A172 (cell line): ENCODE measurements at places on chromosomes 7 and 10. TPM values are rescaled to one million over a fixed set of nuclear protein-coding genes. Genes with fewer than 3 reads are reported as not detected.

GRCh38 chr10:113169111-113169510 lies 219.1 kb downstream of the TCF7L2 start:
- DNase-seq: no peak

Gene SEMA4G
- 0.05 TPM in 1 of 2 replicates, not detected in the other for total RNA-seq

DNA sequence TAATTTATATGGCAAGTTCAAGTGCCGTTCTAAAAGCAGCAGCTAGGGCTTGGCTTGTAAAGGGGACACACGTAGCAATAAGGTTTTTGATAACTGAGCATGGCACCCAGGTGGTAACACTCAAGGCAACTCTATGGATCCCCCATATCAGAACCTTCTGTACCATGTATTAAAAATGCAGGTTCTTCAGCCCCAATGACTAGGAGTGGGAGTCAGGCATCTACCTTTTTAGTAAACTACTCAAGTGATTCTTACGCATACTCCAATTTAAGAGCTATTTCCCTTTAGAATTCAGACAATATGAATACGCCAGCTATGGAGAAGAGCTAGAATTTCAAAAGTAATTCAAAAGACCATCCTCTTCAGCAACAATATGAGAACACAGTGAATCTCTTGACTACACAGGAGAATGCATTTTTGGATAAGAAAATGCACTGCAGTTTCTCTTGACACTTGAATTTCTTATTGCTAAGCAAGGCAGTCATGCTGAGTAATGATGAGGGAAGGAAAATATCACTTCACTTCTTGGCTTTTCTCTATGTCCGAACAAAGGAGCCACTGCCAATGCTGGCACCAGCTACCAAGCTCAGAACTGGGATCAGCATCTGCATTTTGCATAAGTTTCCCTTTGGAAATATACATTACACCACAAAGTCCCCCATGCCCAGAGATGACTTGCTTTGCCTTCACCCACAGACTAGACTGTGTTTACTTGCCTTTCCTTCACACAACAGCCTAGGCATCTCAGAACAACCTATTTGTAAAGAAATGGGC lies 53.5 kb downstream of the ABLIM1 start:
- no peak for DNase-seq

DNA sequence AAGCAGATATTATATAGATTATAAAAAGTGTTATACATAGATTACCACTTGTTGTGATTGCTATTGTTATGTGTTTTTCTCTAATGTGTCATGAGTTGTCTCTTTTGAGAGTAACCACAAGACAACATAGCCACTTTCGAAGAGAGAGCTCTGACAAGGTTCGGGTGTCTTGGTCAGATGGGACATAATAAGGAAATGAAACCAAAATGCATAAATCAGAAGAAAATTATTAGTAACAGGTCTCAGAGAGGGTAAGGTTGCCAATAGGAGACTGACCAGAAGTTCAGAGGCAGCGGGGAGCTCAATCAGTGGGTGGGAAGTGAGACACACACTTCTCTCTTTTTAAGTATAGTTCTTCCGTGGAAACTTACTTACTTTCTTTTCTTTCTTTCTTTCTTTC lies 639.2 kb upstream of the POT1 start:
- DNase-seq: no peak

DNA sequence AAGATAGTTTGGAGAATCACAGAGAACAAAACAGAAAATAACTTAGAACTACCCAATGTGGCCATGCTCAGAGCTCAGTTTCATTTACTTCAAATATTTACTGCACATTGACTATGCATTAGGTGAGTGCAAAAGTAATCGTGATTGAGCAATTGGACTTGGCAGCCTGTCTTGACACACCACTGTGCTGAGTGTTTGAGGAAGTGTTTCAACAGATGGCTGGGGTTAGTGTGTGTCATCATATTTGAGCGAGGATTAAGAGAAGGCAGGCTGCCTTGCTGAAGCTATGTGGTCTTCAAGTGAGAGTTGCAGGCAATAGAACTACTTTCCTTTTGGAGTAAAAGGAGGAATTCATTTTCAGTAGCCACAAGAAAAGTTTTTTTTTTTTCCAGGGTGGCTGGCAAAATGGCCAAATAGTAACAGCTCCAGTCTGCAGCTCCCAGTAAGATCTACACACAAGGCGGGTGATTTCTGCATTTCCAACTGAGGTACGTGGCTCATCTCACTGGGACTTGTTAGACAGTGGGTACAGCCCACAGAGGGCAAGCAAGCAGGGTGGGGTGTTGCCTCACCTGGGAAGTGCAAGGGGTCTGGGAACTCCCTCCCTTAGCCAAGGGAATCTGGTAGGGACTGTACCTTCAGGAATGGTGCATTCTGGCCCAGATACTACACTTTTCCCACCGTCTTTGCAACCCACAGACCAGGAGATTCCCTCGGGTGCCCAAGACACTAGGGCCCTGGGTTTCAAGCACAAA lies 37.6 kb downstream of the AKR1C4 start:
- no peak for DNase-seq

DNA sequence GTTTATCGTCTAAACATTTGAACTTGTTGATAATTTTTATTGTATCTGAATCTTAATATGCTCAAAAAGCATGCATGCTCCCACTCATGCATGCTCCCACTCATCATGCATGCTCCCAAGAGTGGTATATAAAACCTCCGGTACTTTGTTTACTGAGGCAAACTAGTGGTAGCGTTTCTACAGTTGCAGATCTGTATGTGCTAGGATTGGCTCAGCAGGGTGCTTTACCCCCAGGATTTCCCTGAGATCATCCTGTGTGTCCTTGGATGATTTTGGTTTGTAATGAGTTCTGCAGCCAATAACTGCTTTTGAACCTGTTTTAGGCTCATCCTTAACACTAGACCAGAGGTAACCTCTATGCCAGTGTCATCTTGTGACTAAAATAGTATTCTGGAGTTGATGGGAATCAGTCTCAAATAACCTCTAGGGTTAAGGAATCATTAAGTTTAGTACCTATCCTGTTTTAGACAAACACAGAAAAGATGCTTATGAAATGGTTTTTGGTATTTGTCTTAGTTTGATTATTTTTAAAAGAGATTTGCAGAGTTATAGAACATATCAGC lies 40.4 kb downstream of the PHTF2 start:
- DNase-seq: no peak

Gene PRKCQ
- total RNA-seq: not detected in 2 replicates

DNA sequence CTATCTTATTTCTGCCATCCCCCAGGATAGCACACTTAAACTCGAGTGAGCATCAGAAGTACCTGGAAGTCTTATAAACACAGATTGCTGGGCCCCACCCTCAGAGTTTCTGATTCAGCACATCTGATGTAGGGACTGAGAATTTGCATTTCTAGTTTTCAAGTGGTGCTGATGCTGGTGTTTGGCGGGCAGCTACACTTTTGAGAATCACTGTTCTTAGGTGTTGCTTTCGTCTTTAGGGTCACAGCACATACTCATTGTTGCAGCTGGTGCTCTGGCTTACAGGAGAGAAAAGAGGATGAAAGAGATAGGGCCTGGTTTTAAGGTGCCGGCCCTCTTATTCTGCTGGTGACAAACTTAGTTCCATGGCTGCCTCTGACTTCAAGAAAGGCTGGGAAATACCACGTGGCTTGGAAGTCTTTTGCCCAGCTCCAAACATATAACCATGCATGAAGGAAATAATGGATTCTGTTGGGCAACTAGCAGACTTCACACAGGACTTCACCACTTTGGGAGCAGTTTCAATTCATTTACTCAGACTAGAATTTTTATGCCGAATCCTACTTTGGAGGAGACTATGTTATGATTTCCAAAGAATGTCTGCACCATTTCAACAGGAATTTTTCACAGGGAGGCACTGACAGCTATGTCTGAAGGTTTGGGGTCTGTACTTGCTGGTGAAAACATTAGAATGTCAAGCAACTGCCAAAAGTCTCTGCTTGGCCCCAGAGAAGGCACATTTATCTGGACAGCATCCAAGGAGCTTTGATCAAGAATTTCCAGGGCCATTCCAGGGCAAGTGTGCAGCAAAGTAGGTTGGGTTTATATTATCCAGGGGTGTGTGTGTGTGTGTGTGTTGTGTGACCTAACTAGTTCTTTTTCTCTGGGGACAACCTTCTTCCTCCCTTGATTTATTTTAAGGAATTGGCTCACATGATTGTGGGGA lies 6.9 kb upstream of the MINDY4 start:
- no peak for DNase-seq
